NCI-H82 (cell line): ENCODE measurements at places on chromosomes 5 and 9.

- no peak for DNase-seq
Measured at GRCh38 chr9:26329974-26330373, 562.6 kb downstream of the CAAP1 start.

- no peak for DNase-seq
Measured at GRCh38 chr9:36928670-36929349, 105.3 kb downstream of the PAX5 start.

DNA sequence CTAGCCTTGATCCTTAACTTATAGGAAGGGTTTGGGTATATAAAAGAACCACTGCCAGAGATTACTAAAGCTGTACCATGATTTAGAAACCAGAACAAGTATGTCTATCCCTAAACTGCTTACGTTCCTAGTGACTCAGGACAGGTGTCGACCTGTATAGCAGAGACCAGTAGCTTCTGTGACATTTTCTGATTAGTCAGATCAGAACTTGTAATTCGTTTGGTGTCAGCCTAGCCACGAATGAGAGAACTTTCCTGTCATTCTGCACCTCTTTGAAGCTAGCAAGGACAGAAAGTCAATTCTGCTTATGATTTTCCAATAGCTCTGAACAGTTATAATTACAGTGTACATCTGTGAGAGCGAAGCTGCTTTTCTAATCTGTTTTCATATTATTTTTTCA, 39.5 kb downstream of the PRKACG start:
- DNase-seq, result no peak

DNA sequence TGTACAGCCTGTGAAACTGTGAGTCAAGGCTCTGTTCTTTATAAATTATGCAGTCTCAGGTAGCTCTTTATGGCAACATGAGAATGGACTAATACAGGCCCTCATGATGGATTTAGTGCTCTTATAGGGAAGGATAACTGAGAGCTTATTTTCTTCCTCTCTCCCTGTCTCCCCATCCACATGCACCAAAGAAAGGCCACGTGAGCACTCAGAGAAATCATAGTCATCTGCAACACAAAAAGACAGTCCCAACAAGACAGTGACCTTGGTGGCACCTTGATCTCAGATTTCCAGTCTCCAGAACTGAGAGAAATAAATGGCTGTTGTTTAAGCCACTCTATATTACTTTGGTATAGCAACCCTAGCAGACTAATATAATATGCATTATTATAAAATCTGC, 2133.6 kb upstream of the ACO1 start:
- no peak for DNase-seq

GRCh38 chr9:98791608-98792490, 4.5 kb downstream of the ANKS6 start:
- no peak for DNase-seq

- no peak for DNase-seq
Measured at GRCh38 chr5:86838083-86838482, 220.3 kb downstream of the COX7C start.

- DNase-seq, result no peak
Measured at GRCh38 chr5:160743027-160743426, 109.0 kb downstream of the ATP10B start.

GRCh38 chr5:181236471-181236870, 7.2 kb downstream of the RACK1 start:
- no peak for DNase-seq

- no peak for DNase-seq
Measured at GRCh38 chr5:93192683-93193082, 388.3 kb downstream of the NR2F1-AS1 start.

DNA sequence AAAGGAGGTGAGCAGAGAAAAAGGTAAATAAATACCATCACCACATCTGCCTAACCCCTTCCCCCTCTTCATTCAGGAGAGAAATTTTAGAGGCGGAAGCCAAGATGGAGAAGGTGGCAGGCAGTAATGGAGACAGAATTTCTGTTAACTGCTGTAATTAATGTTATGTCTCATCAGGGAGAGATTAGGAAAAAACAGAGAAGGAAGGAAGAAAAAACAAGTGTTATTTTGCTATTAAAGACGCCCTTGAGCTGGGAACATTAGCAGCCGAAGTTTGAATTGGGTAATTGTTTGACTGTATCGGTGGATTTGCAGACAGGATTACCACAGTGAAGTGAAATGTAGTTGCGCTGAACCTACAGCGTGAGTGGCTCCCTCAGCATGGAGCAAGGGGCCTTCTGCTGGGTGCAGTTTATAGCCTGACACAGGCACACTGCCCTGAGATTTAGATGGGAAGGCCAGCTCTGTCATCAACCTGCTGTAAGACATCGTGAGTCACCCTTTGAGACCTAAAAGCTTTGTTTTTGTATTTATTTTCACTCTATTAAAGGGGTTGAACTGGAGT, 136.3 kb downstream of the ASTN2 start:
- DNase-seq, result peak; percentile 74

GRCh38 chr5:176882567-176882903, 16.6 kb downstream of the HK3 start:
- DNase-seq, result no peak

DNA sequence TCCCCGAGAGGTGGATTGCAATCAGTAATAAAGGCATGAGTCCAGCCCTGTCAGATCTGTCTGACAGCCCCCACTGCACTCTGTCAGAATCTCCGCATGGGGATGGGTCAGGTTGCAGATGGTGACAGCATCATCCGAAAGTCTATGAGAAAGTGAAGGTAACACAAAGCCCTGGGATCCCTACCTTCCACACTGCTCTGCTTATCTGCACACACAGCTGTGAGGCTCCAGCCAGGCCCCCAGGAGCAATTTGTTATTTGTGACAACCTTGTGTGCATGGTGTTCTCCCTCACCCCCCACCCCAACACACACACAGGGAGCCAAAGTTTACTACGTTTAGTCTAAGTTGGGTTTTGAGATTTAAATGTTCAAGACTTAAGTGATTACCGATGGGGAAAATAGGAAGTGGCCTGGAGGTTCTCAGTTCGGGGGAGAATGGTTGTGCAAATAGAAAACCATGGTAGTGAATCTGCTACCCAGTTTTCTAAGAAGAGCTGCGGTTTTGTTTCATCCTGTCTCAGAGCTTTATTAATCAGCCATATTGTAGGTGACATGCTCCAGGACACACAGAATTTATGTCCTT, 92.7 kb downstream of the SV2C start:
- peak; percentile 67 for DNase-seq

DNA sequence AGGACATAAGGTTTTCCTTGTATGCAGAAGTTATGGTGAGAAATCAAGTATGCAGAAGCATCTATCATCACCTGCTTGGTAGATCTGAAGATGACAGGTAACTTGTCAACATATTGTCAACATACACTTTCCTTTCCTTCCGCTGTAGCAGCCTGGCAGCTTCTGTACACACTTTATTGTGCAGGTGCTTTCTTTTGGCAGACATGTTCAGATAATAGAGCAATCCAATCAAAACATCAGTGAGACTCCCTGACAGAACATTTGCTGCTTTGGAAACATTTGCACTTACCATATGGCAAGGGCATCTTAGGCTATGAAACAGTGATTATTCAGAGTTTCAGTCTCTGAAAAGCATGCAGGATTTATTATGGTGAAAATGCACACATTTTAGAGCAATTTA, 161.1 kb upstream of the CDH12 start:
- no peak for DNase-seq

DNA sequence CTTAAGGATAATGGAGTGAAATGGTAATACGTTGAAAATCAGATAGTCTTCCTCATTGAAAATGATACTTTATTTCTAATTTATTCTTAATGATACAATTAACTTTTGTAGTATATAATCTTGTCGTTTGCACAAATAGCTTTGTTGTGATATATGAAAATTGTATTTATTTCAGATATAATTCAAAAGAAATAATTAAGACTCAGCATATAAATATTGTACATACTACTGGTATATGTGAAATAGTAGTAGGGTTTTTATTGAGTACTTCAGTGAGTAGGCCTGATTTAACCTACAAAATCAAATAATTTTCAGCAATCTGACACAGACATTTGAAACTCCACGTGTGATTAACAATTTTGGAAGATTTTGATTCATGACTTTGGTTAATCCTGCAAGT, 4.8 kb downstream of the C5orf22 start:
- no peak for DNase-seq

GRCh38 chr5:142946547-142947426, 176.6 kb downstream of the ARHGAP26 start:
- DNase-seq, result no peak

DNA sequence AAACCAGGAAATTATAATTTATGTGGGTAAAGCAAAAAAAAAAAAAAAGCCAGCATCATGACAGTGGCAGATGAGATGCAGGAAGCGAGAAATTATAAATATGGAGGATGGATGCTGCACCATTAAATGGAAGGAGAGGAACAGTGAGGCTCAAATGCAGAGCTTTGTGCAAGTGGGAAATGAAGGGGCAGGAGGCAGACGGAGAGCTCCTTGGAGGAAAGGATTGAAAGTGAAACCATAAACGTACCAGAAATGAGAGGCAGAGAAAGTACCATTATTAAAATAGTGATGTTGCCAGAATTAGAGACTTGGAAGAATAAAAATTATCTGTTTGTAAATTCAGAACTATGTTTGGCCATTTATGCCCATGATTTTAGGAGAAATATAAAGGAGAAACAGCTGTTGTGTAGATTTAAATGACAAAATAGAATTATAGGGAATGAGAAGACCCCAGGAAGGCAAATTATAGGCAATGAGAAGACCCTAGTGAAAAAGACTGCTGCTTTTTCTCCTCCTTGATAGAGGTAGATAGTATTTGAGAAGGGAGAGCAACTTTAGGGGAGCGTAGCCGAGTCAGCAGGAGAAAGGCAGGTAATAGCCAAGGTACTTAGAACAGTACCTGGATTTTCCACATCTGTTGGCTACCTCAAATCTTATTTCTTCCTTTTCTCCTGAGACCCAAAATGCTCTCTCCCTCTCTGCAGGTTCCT, 341.0 kb upstream of the CD180 start:
- DNase-seq, result no peak

DNA sequence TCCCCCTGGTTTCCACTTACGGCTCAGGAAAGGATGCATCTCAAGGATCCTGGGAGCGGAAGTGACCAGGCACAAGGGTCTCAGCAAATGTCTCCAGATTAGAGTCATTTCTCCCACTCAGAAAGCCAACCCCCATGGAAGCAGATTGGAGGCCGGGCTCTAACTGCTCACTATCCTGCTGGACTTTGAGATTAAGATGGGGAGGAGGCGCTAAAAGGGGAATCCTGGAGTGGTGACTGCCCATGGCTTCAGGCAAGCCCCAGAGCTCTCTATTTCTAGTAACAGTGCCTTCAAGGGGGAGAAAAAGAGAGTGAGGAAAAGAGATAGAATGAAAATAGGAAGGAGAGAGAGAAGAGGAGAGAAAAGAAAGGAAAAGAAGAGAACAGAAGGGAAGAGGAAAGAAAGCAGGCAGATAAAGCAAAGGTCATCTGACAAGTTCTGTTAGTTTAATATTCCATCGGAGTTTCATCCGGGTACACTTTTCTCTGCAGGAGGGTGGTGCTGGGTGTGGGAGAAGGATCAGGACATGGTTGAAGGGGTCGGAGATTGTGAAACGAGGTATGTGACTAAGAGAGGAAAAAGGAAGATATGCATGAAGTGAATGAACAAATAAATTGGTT, at the start of gene AGXT2:
TSS of gene AGXT2 (minus strand) at position 165 of the 620 bp plus-strand sequence. CDS start at position 108, 57 bp downstream.
- DNase-seq, result no peak

GRCh38 chr5:141841378-141842180, 36.6 kb downstream of the PCDH1 start:
- DNase-seq, result no peak

DNA sequence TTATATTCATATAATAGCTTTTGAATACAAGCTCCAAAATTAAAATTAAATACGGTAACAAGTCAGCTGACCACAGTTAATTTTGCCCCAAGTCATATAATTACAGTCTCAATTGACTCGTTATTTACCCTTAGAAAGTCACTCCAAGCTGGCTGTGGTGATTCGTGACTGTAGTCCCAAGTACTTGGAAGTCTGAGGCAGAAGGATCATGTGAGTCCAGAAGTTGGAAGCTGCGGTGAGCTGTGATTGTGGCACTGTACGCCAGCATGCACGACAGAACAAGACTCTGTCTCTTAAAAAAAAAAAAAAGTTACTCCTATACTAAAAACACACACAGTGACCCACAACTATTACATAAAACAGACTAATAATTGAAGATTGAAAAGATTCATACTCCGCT, 31.6 kb upstream of the DTWD2 start:
- no peak for DNase-seq

DNA sequence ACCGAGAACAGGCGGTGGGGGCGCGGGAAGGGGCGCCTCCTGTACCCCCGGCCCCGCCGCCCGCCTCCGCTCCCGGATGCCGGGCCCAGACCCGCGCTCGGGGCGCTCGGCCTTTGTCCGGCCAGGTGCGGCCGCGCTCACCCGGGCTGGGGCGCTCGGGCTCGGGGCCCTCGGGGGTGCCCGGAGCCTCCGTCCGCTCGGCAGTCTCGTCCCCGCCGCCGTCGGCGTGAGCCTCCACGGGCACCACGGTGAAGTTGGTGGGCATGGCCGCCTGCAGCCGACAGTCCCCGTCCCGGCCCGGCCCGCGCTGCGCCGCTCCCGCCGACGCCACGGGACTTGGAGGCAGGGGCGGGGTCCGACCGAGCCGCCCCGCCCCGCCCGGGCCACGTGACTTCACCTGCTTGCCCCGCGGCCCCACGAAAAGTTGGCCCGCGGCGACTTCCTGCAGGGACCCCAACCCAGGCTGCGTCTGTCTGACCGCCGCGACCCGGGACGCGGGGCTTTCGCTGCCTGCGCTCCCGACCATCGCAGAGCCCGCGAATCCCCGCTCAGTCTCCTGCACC, at the start of gene SLC12A7:
TSS of gene SLC12A7 (minus strand) at position 337 of the 563 bp plus-strand sequence. CDS start at position 265, 72 bp downstream.
- no peak for DNase-seq

- DNase-seq, result no peak
Measured at GRCh38 chr5:80955082-80955590, 5.0 kb upstream of the RASGRF2 start.

GRCh38 chr9:93041108-93041802, 17.2 kb upstream of the SUSD3 start:
- DNase-seq, result peak; percentile 12

DNA sequence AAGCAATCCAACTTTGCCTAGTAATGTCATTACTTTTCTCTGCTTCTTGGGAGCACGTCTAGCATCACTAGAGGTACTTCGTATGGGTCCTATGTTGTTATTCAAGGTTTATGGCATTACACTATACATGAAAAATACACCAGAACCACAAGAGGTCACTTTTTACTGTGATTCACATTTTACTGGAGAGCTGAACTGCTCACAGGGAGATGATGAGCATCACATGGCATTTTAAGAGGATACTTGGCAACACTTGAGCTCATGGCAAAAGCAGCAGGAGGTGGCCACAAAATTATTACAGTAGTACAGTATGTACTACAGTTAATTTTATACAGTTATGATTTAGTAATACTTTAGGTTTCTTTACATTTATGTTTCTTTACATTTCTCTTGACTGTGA, 223.4 kb downstream of the PARP8 start:
- DNase-seq, result no peak
